Peyer's patch (tissue), 4 donors: ENCODE measurements at places on chromosomes 5 and 9. TPM values are rescaled to one million over a fixed set of nuclear protein-coding genes. Genes with fewer than 3 reads are reported as not detected.

- no peaks in the 10 kb centered on the region for H3K36me3 ChIP-seq
- H3K27ac ChIP-seq: no peak overlapping the region
- DNase-seq: no peak
Observed at GRCh38 chr9:83636813-83637212, 13.9 kb downstream of the IDNK start.

DNA sequence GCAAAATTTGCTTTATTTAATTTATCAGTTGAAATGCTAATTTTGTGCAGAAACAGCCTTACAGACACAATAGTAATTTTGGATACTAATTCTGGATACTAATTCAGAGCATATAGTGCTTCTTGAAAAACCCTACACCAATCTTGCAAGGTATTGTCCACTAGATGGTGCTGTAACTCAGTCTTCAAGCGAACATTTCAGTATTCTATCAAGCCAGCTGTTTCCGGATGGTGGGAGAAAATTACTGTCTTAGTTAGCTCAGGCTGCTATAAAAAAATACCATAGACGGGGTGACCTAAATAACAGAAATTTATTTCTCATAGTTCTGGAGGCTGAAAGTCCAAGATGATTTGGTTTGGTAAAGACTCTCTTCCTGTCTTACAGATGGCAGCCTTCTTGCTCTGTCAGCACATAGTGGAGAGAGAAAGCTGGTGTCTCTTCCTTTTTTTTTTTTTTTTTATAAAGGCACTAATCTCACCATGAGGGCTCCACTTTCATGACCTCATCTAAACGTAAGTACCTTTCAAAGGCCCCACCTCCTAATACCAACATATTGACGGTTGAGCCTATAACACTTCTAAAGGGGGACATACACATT is 1306.5 kb upstream of the CDH9 start:
- H3K4me3 ChIP-seq: no peak overlapping the region
- no peak overlapping the region for H3K27ac ChIP-seq
- no peak for DNase-seq

DNA sequence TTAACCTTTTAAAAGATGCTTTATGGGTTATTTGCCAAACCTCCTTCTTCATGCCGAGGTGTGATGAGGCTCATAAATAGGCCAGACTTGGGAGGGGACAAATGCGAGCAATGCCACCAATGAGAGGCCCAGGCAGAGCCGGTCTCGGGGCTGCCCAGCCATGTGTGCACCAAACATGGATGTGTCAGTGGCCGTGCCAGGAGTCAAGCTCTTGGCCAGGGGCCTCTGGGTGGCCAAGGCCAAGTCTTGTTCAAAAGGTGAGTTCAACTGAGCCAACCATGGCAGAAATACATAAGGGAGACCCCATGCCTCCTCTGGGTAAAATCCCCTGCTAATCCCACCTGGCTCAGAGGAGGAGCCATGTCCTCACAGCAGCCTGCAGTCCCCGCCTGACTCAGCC is 10.9 kb upstream of the LCN15 start:
- H3K27ac ChIP-seq: no peak overlapping the region

- H3K36me3 ChIP-seq: no peaks in the 10 kb centered on the region
- H3K27ac ChIP-seq: no peak overlapping the region
- no peaks in the 10 kb centered on the region for H3K27me3 ChIP-seq
- no peak for DNase-seq
Observed at GRCh38 chr5:178996156-178996555, 1.0 kb upstream of the GRM6 start.

DNA sequence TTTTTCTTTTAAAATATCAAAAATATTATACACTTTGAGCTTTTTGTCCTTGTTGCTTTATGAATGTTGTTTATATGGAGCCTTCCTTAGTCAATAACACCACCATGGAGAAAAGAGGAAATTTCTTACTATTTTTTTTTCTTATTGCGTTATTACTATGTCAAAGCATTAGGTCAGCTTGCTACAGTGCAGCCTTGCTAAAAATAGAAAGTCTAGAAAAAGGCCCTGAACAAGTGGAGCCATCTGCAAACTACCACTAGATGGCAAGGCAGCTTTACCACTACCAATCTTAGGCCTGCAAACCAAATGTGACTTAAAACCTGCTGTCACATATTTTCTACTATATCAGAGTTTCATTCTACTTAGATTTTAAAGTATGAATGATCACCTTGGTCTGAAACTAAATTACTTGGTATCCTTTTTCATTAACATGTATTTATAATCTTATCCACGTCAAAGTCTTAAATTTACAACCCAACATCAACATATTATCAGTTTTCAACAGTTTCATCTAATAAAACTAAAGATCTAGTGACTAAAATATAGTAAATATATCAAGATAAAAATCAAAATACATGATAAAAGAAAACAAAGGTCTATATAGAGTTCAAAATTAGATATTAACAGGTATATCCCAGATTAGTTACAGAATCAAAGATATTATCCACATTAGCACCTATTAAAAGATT is 113.1 kb upstream of the ACOT12 start:
- peak overlapping the region; percentile 2 for H3K27ac ChIP-seq
- no peak for DNase-seq
- no peaks in the 10 kb centered on the region for H3K4me1 ChIP-seq
- no peak overlapping the region for H3K4me3 ChIP-seq
- H3K27me3 ChIP-seq: no peaks in the 10 kb centered on the region

- H3K27ac ChIP-seq: no peak overlapping the region
- DNase-seq: no peak
- H3K27me3 ChIP-seq: no peaks in the 10 kb centered on the region
- no peak overlapping the region for H3K4me3 ChIP-seq
Observed at GRCh38 chr5:10367579-10367978, 14.1 kb downstream of the MARCHF6 start.

GRCh38 chr5:110401881-110402280 is 324.6 kb downstream of the TMEM232 start:
- no peaks in the 10 kb centered on the region for H3K27me3 ChIP-seq
- no peak overlapping the region for H3K4me3 ChIP-seq
- H3K27ac ChIP-seq: no peak overlapping the region
- no peaks in the 10 kb centered on the region for H3K36me3 ChIP-seq

Gene DEPDC1B
- 13.2 TPM for total RNA-seq

Gene GFM2
- total RNA-seq: 21.4 TPM

Gene FOXD4L3
- total RNA-seq: not detected

Gene PTGES
- 1.8 TPM for total RNA-seq
